Activated T-helper 2 cell treated with anti-CD3 and anti-CD28 coated beads, Interferon-gamma antibody, Interleukin-2, Interleukin-4, amounts not matched to agents 10 μg/mL and 5 μg/mL and 100 μg/mL, durations not matched to agents 14 hours and 24 hours and 36 hours (primary cell): ENCODE measurements at places on chromosomes 12 and 14. TPM values are rescaled to one million over a fixed set of nuclear protein-coding genes. Genes with fewer than 3 reads are reported as not detected.
A peak's percentile ranks its signal among the peaks of the same experiment; 100 is the strongest.

DNA sequence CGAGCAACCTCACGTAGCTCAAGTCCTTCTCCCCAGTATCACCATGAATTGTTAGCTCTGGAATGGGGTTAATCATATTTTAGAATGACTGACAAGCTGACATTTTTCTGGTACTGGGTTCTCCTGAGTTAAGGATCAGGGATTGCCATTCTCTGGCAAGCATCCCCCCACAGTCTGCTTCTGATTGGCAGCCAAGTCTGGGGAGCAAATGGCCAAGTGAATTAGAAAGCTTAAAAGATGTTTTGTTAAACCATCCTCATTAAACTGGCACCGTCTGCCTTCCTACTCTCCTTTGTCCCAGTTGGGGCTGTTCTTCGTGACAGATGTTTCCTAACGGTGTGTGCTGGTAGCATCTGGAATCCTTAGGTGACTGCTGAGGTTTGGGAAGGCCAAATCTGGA is 17.2 kb upstream of the CISTR start:
- H3K27me3 ChIP-seq = peaks cover 57% of the 10 kb centered on the region
- H3K27ac ChIP-seq = no peak overlapping the region
- H3K4me3 ChIP-seq = no peak overlapping the region
- no peak for DNase-seq
- H3K36me3 ChIP-seq = no peaks in the 10 kb centered on the region
- peaks cover 1% of the 10 kb centered on the region for H3K4me1 ChIP-seq

- no peak overlapping the region for H3K4me3 ChIP-seq
- peaks cover 16% of the 10 kb centered on the region for H3K4me1 ChIP-seq
- no peak for DNase-seq
- H3K36me3 ChIP-seq = peaks cover 6% of the 10 kb centered on the region
- no peak overlapping the region for H3K27ac ChIP-seq
Measured at GRCh38 chr14:65258391-65258790, 154.1 kb upstream of the FUT8 start.

The KRT2 gene
- total RNA-seq = not detected in 2 replicates

The SLC17A8 gene
- total RNA-seq = not detected in 2 replicates

- H3K4me3 ChIP-seq = no peak overlapping the region
- peaks cover 3% of the 10 kb centered on the region for H3K4me1 ChIP-seq
- DNase-seq = no peak
- no peaks in the 10 kb centered on the region for H3K36me3 ChIP-seq
Measured at GRCh38 chr12:49733219-49734017, 7.9 kb upstream of the TMBIM6 start.

DNA sequence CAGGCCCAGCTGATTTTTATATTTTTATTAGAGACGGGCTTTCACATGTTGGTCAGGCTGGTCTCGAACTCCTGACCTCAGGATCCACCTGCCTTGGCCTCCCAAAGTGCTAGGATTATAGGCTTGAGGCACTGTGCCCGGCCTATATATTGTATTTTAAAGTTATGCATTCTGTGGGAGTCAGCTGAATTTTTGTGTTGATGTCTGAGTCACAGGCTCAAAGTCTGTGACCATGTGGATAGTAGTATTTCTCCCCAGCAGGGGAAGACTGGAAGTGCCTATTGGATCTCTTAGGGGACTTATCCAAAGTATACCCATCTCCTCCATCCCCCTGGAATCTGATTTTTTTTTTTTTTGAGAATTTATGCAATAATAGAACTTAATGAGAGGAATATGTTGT is 43.8 kb upstream of the ATF1 start:
- peaks cover 4% of the 10 kb centered on the region for H3K4me1 ChIP-seq
- no peak overlapping the region for H3K27ac ChIP-seq
- no peak overlapping the region for H3K4me3 ChIP-seq
- no peak for DNase-seq
- no peaks in the 10 kb centered on the region for H3K27me3 ChIP-seq

- peaks cover 60% of the 10 kb centered on the region for H3K36me3 ChIP-seq
- H3K4me3 ChIP-seq = no peak overlapping the region
- no peaks in the 10 kb centered on the region for H3K27me3 ChIP-seq
- peaks cover 55% of the 10 kb centered on the region for H3K4me1 ChIP-seq
- no peak for DNase-seq
Measured at GRCh38 chr14:88016768-88017167, 11.8 kb downstream of the GPR65 start.

The TMEM132D gene
- not detected in 2 replicates for total RNA-seq

DNA sequence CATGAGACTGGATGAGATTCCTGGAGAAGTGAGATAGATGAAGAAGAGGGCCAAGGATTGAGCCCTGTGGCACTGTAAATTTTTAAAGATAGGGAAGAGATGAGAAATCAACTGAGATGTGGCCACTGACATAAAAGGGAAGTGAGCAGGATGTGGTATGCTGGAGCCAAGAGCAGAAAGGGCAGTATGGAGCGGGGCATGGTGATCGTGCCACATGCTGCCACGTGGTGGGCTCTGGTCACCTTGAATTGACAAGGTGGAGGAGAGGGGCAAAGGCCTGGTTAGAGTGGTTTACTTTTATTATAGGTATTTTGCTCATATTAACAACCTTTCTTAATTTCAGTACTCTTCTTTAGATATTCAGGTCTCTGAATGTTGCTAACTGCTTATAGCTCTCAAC is 257.9 kb downstream of the NEDD1 start:
- no peak overlapping the region for H3K27ac ChIP-seq
- no peaks in the 10 kb centered on the region for H3K4me1 ChIP-seq
- H3K36me3 ChIP-seq = no peaks in the 10 kb centered on the region
- H3K27me3 ChIP-seq = no peaks in the 10 kb centered on the region
- no peak overlapping the region for H3K4me3 ChIP-seq

DNA sequence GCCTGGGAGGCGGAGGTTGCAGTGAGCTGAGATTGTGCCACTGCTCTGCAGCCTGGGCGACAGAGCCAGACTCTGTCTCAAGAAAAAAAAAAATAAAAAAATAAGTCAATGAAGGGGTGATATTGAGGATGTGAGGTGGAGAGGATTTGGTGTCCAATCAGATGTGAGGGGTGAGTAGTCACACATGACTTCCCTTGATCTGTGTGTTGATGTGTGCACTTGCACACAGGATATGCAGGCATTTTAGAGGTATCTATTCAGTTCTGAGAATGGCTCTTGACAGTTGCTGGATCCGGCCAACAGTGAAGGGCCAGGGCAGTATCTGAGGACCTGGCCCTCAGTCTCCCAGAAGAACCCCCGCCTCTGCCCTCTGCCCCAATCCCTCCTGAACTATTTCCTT is 7.8 kb upstream of the SP7 start:
- H3K4me3 ChIP-seq = peak overlapping the region; percentile 71
- H3K4me1 ChIP-seq = peaks cover 18% of the 10 kb centered on the region
- H3K27ac ChIP-seq = peak overlapping the region; percentile 75
- H3K27me3 ChIP-seq = peaks cover 7% of the 10 kb centered on the region
- no peaks in the 10 kb centered on the region for H3K36me3 ChIP-seq

GRCh38 chr12:68340404-68341270 is 8.5 kb upstream of the MDM1 start:
- no peaks in the 10 kb centered on the region for H3K36me3 ChIP-seq
- peaks cover 2% of the 10 kb centered on the region for H3K4me1 ChIP-seq
- no peak overlapping the region for H3K27ac ChIP-seq

DNA sequence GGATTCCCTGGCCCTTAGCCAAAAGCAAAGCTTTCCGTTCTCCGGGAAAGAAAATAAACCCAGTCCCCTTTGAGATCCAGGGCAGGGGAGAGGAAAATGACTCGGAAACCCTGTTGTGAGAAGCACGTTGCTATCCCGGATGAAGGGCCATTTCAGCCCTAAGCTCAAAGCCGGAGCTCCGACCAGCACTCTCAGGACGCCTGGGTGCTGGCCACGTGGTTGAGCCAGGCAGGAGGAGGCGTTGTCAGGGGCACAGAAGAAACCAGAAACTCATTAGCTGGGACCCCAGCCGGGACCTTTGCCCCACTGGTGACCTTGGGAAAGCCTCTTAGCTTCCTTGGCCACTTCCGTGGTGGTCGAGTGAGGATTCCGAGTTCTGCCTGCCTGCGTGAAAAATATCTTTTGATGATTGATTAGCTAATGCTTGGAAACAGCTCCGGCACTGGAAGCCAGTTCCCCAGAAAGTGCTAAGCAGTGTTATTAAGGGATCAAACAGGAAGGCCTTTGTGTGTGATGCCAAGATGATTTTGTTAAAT is 57.6 kb upstream of the FZD10 start:
- H3K27me3 ChIP-seq = peaks cover 5% of the 10 kb centered on the region
- no peak overlapping the region for H3K4me3 ChIP-seq
- H3K27ac ChIP-seq = no peak overlapping the region
- no peaks in the 10 kb centered on the region for H3K4me1 ChIP-seq
- H3K36me3 ChIP-seq = no peaks in the 10 kb centered on the region

The VTI1B gene
- 73.7 and 75.4 TPM in 2 replicates for total RNA-seq

DNA sequence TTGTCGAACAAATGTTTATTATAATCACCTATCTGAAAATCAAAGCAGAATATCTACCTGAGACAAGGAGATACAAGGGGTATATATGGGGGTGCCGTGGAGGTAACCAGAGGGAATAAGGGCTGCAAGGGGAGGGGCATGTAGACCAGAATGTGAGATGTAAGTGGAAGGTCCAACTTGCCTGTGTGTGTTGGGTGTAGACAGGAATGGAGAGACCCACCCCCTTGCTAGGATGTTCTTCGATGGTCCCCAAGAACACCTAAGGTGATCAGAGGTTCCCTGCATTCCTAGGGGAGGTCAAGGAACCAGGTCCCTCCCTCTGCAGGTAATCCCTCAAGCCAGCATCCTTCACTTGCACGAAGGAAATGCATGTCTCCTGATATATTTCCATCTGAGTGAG is 167.9 kb downstream of the DICER1 start:
- H3K4me3 ChIP-seq = no peak overlapping the region
- H3K27ac ChIP-seq = no peak overlapping the region
- DNase-seq = no peak
- H3K4me1 ChIP-seq = no peaks in the 10 kb centered on the region
- H3K27me3 ChIP-seq = peaks cover 2% of the 10 kb centered on the region

DNA sequence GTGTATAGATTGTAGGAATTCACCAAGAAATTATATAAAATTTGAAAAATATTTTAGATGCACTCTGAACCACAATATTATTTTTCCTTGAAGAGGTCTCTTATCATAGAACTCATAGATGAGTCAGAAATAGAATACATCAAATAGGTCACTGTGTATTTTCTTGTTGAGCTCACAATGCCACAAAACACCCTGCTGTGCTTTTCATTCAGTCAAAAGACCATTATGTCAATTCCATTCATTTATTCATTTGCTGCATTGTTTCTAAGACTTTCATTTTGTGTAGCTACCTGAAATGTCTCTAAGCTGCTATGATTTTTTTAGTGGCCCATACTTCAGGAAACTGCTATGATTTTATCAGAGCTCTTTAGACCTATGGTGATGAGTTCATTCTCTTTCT is 231.9 kb upstream of the AVPR1A start:
- no peaks in the 10 kb centered on the region for H3K27me3 ChIP-seq
- no peaks in the 10 kb centered on the region for H3K36me3 ChIP-seq
- H3K27ac ChIP-seq = no peak overlapping the region
- no peaks in the 10 kb centered on the region for H3K4me1 ChIP-seq
- no peak overlapping the region for H3K4me3 ChIP-seq

DNA sequence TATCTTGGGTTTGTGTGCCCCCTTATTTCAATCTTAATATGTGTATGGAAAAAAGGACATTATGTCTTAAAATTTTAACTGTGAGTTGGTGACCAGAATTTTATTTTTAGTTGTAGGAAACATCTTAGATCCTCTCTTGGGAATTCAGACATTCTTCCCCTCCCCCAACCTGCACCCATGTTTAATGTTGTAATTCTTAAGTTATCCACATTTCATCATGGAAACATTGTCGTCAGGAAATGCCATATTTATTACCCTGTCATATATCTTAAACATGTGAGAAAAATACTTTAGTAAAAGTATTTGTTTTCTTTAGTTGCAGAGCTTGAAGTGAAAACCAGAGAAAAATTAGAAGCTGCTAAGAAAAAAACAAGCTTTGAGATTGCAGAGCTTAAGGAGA is 30.3 kb downstream of the YEATS4 start:
- peaks cover 17% of the 10 kb centered on the region for H3K4me1 ChIP-seq
- H3K27me3 ChIP-seq = no peaks in the 10 kb centered on the region
- no peak for DNase-seq
- H3K4me3 ChIP-seq = no peak overlapping the region

- no peak overlapping the region for H3K27ac ChIP-seq
- no peak for DNase-seq
- H3K4me1 ChIP-seq = no peaks in the 10 kb centered on the region
- H3K36me3 ChIP-seq = no peaks in the 10 kb centered on the region
Measured at GRCh38 chr14:83294941-83295340, 1761.3 kb upstream of the SEL1L start.

The GALNT9 gene
- not detected in 2 replicates for total RNA-seq

DNA sequence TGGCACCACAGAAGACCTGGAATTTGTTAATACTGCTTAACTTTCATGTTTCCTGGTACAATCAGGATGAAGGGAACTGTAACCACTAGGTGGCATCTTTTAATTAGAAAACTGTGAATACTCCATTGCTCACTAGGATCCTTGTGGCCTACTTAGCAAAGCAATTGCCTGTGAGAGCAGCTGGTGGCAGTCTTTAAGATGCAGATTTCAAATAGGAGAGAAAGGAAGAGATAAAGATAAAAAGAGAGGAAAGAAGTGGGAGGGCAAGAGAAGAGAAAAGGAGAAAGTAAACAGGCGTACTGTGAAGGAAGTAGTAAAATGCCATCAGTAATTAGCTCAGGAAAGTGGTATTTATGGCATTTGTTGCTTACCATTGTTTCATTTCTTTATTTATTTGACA is 114.5 kb downstream of the RAD51B start:
- no peak overlapping the region for H3K27ac ChIP-seq
- no peaks in the 10 kb centered on the region for H3K27me3 ChIP-seq
- no peak for DNase-seq
- H3K36me3 ChIP-seq = no peaks in the 10 kb centered on the region
- peaks cover 4% of the 10 kb centered on the region for H3K4me1 ChIP-seq
